ENCODE measurements at places on chromosomes 6 and 20.

DNA sequence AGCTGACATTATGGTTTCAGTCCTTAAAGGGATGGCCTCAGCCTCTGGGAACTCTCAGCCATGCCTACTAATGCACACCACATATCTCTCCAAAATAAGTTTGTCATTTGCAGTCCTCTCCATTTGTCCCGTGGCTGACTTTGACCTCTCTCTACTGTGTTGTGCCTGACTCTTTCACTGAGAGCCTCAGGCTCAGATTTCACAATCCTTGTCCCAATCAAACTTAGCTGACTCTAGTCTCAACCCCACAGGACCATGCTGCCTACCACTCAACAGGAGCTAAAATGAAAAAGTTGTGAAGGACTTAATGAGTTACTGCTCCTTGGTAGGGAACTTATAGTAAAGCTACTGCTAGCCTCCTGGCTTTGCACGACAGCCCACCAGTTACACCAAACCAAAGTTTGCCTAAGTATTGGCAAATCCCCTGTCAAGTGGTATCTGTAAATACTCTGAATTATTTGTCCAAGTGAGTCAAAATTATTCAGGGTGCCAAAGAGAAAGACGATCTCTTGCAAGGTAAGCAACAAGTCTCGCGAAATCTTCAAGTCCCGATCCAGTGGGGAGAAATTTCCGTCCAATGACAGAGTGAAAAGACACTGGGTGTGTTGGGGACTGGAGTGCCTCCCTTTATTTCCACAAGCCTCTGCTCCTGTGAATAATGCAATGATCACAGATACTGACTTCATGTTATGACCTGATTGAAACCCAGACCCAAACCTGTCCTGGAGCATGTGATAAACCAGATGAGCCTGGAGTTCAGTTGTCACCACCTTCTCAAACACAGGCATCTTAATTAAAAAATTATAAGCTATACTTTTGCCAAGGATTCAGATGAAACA, 124.4 kb upstream of the FOXQ1 start:
- DNase-seq: no peak

DNA sequence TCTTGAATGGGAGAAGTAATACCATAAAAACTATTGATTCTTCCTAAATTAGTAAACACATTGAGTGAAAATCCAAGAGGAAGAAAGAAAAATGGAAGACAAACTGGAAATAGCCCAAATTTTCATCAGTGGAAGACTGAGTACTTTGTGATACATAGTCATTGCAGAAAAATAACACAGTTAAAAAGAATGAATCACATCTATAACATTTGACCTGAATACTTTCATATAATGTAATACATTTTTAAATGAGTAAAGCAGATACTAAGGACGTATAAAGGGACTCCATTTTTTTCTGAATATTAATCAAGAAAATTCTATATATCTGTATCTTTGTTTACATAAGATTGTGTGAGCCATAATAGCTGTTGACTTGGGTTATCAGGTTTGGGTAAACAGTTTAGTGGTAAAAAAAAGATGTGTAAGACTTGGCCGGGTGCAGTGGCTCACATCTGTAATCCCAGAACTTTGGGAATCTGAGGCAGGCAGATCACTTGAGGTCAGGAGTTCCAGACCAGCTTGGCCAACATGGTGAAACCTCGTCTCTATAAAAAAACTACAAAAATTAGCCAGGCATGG, 4.3 kb upstream of the SLC17A2 start:
- no peak for DNase-seq

DNA sequence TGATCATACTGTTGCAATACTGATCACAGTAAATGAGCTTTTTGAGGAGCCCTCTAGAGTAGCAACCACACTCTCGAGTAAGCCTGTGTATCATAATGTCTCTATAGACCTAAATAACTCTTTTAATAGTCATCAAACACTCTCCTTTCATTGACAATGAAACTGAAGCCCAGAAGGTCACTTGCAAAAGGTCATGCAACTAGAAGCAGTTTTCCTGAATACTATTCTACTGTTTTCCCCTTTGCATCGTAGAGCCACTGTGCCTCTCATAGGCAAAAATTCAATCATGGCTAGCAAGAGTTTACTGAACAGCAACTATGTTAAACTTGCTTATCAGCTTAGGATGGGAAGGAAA, 105.3 kb downstream of the HIVEP2 start:
- DNase-seq: no peak

DNA sequence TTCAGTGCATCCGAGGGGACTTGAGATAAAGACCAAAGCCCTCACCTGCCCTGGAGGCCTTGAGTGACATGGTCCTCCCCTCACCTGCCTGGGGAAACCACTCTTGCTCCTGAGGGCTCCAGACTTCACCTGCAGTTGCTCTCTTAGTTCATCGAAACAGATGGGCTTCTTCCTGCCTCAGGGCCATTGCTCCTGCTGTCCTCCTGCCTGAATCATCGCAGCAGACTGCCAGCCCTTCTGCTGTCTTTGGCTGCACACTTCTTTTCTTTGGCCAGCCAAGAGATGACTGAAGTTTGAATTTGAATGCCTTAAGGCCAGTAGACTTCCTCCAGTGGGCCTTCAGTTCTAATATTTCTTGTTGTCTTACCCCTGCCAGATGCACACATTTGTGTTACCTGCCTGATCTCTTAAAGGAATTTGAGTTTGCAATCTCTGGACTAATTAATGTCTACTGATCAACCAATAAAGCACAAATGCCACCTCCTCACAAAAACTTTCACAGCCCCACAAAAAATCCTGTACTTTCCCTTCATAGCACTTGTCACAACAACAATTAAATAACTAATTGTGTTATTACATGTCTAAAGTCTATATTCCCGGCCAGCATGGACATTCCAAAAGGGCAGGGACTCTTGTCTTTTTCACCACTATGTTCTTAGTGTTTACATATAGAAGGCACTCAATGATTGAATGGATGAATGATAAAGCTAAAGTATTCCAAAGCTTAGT, 56.7 kb upstream of the SGK1 start:
- DNase-seq: no peak

- no peak for DNase-seq
These were observed 1.1 kb upstream of the RIN2 start for GRCh38 chr20:19756761-19757486.
